ENCODE measurements at places on chromosomes 6 and 20.

- H3K27me3 ChIP-seq, result no peaks in the 10 kb centered on the region
- no peak for DNase-seq
- H3K27ac ChIP-seq, result no peak overlapping the region
- H3K36me3 ChIP-seq, result no peaks in the 10 kb centered on the region
- no peaks in the 10 kb centered on the region for H3K4me1 ChIP-seq
These were observed 17.9 kb upstream of the SLC22A1 start for GRCh38 chr6:160103825-160104100.

- no peak overlapping the region for H3K27ac ChIP-seq
- H3K27me3 ChIP-seq, result no peaks in the 10 kb centered on the region
- H3K36me3 ChIP-seq, result no peaks in the 10 kb centered on the region
- H3K4me1 ChIP-seq, result no peaks in the 10 kb centered on the region
- H3K4me3 ChIP-seq, result no peak overlapping the region
- no peak for DNase-seq
These were observed 13.7 kb upstream of the ZFP57 start for GRCh38 chr6:29694637-29695036.

DNA sequence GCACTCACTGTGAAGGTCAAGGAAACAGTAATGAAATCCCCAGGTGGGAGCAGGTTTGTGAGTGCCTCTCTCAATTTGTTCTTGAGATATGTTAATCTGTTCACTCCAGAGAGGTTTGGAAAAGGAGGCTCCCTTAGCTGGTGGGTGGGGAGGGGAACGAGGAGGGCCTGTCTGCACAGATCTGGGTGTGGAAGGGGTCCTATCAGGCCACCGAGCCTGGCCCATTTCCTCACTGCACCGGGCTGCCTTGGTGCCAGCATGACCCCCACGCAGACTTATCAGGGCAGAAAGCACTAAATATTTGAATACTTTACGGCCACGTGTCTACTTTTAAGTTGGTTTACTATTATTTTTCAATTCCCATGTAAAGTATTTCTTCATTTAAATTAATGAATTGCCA, 8.3 kb downstream of the AGPAT4 start:
- H3K27me3 ChIP-seq, result no peaks in the 10 kb centered on the region
- H3K4me1 ChIP-seq, result no peaks in the 10 kb centered on the region
- DNase-seq, result no peak

- no peak for DNase-seq
- no peaks in the 10 kb centered on the region for H3K36me3 ChIP-seq
- H3K27me3 ChIP-seq, result no peaks in the 10 kb centered on the region
- no peak overlapping the region for H3K4me3 ChIP-seq
These were observed 10.0 kb upstream of the PACSIN1 start for GRCh38 chr6:34455831-34456230.

DNA sequence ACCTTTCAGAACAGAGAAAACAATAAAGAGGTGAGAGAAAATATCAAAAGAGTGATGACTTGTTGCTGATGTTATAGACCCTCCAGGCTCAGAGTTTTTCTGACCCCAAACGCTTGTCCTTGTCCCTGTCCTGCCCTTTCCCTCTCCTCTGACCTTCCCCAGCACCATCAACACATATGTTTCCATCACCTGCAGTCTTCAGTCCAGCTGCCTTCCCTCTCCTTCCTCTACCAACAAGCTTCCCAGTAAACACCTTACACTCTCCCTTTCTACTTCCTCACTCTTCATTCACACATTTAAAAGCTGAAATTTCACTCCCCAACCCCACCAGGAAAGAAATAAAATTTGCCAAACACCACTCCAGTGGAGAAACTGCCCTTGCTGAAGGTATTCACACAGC, 25.4 kb upstream of the AFDN start:
- no peak overlapping the region for H3K27ac ChIP-seq
- no peak for DNase-seq
- H3K4me3 ChIP-seq, result no peak overlapping the region
- no peaks in the 10 kb centered on the region for H3K27me3 ChIP-seq
- no peaks in the 10 kb centered on the region for H3K4me1 ChIP-seq

- no peaks in the 10 kb centered on the region for H3K27me3 ChIP-seq
- no peaks in the 10 kb centered on the region for H3K4me1 ChIP-seq
- no peak overlapping the region for H3K4me3 ChIP-seq
- DNase-seq, result no peak
These were observed 196.5 kb upstream of the THBS2 start for GRCh38 chr6:169450097-169450496.

DNA sequence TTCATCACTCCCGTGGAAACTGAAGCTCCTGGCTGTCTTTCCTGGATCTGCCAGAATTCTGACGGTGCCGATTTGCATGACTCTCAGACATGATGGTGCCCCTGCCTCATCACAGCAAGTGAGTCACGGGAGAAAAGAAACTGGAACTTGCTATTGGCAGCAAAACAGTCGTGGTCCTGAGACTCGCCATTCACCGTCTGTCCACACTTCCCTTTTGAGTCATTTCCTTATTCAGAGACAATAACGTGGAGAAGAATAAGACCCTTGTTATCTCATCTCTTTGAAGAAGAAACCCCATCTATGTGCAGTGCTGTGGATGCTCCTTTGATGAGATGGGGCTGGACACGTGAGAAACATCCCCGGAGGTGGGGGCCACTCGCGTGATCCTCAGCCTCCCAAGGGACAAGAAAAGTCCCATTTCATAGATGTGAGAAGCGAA, 4.2 kb downstream of the GPR31 start:
- no peaks in the 10 kb centered on the region for H3K4me1 ChIP-seq
- no peak for DNase-seq
